Gastroesophageal sphincter (tissue), 4 donors: ENCODE measurements at places on chromosomes 4 and X.
A peak's percentile ranks its signal among the peaks of the same experiment; 100 is the strongest.

DNA sequence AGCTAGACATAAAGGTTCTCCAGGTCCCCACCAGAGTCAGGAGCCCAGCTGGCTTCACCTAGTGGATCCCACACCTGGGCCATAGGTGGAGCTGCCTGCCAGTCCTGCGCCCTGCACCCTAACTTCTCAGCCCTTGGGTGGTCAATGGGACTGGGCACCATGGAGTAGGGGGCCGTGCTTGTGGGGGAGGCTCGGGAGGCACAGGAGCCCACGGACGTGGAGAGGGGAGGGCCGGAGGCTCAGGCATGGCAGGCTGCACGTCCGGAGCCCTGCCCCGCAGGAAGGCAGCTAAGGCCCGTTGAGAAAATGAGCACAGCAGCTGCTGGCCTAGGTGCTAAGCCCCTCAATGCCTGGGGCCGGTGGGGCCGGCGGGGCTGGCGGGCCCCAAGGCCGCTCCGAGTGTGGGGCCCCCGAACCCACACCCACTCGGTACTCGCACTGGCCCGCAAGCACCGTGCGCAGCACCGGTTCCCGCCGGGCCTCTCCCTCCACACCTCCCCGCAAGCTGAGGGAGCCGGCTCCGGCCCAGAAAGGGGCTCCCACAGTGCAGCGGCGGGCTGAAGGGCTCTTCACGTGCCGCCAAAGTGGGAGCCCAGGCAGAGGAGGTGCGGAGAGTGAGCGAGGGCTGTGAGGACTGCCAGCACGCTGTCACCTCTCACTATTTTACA lies 291.1 kb downstream of the KLHL4 start:
- ATAC-seq, result no peak

DNA sequence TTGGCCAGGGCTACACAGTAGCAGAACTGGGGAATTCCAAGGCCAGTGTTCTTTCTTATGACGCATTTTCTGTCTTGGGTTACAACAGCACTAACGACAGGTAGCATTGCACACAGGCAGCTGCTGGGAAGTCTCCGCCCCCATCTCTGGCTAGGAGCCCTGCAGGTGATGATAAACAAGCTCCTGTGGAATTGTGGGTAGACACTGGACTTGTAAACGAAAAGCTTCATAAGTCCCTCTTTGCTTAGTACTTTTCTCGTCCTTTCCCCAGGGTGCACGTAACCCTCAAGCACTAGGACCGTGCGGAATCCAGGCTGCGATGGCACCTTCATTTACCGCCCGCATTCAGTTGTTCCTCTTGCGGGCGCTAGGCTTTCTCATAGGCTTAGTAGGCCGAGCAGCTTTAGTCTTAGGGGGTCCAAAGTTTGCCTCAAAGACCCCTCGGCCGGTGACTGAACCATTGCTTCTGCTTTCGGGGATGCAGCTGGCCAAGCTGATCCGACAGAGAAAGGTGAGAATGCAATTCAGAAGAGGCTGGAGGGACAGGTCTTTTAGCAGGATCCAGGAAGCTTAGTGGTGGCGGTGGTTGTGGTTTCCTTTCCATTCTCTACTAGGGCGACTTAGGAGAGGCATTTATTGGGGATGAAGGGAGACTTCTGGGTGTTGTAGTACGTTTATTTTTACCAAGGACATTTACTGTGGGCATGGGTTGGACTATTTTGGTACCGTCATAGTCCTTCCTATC lies at the start of gene FAAH2:
Gene FAAH2, plus strand, starts transcription at position 200 of the 745 bp plus-strand sequence. Its CDS starts 120 bp downstream, at position 320.
- no peak for ATAC-seq

DNA sequence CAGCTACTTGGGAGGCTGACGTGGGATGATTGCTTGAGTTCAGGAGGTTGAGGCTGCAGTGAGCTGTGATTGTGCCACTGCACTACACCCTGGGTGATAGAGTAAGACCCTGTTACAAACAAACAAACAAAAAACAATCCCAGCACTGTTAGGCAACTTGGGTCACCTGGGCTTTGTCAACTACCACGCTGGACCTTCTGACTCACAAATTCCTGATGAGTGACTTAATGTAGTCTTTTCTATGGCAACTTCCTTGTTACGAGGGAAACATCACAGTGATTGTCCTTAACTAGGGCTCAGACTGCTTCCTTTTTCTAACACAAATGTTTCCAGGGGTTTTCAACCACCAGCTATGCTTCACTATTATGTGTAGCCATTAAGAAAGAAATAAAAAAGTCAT lies 128.8 kb upstream of the GPC4 start:
- peak; percentile 55 for ATAC-seq

- ATAC-seq, result no peak
These were observed 31.9 kb downstream of the ANAPC10 start for GRCh38 chr4:145066063-145066501.

DNA sequence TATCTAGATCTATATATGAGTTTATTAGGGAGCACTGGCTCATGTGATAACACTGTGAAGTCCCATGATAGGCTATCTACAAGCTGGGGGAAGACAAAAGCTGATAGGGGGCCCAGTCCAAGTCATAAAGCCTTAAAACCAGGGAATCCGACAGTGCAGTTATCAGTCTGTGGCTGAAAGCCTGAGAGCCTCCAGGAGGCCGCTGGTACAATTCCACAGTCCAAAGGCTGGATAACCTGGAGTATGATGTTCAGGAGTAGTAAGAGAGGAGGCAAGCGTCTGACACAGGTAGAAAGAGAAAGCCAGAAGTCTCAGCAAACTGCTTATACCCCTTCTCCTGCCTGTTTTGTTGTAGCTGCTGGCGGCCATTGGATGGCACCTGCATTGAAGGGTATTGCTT lies 177.6 kb upstream of the SPRY1 start:
- no peak for ATAC-seq

DNA sequence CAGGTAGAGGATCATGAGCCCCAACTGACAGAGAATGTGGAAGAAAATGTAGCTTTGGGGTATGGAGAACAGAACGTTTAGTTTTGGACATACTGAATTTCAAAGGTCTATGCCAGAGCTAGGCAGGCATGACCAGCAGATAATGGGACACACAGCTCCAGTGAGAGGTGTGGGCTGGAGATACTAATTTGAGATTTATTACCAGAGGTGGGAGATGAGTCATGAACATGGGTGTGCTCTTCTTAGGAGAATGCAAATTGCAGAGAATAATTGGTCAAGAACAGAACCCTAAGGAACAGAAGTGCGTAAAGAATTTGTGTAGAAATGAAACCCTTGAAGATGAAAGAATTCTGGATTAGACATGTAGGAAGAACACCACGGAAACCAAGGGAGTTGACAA lies 125.2 kb downstream of the PACRGL start:
- no peak for ATAC-seq

DNA sequence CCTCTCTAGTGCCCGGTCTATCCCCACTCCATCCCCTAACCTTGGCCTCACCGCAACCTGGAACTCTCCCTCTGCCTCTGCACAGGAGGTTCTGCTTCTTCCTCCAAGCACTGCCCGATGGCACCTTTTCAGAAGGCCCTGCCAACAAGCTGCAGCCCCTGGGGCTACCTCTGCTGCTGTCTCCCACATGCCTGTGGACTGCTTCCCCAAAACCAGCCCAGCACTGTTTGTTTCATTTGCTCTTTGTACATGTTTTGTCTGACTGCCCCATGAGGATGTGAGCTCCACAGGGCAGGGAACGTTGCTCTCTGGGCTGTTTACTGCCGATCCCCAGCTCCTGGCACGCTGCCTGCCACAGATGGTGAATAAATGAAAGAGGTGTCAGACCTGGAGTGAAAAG lies 85.4 kb downstream of the INTS6L start:
- no peak for ATAC-seq

- no peak for ATAC-seq
These were observed 1431.6 kb upstream of the TENM3 start for GRCh38 chr4:180811556-180811955.

DNA sequence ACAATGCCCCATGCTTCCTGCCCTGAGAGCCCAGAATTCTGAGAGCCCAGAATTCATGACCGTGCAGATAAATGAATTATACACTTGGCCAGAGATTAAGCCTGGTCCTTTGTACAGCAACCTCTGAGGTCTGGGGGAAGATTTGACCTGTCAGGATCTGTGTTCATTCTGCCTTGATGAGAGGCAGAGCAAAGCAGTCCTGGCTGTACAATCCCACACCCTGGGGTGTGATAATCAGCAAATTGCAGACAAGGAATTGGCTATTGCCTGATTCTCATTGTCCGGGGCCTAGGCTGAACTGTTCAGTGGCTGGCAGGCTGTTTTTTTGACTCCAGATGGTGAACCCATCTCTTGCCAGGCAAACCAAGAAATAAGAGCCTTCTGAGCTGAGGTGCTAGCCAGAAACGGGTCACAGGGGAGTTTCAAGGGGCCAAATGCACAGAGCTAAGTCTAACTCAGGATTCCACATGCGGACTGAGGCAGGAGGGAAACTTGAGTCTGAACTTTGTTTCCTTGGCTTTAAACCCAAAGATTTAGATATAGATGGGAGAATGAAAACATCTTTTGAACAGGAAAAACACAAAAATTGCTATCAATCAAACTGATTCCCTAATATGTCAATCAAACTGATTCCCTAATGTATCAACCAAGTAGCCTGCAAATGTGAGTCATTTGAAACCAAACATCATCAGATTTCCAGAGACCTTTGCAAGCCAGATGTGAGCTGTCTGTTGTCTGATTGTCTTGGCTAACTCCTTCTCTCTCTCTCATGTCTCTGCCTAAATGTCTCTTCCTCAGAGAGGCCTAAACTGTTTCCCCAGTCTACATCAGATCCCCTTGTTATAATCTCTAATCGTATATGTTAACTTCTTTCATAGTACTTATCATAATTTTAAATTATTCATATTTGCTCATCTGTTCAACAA lies 159.3 kb downstream of the ATG4A start:
- no peak for ATAC-seq

DNA sequence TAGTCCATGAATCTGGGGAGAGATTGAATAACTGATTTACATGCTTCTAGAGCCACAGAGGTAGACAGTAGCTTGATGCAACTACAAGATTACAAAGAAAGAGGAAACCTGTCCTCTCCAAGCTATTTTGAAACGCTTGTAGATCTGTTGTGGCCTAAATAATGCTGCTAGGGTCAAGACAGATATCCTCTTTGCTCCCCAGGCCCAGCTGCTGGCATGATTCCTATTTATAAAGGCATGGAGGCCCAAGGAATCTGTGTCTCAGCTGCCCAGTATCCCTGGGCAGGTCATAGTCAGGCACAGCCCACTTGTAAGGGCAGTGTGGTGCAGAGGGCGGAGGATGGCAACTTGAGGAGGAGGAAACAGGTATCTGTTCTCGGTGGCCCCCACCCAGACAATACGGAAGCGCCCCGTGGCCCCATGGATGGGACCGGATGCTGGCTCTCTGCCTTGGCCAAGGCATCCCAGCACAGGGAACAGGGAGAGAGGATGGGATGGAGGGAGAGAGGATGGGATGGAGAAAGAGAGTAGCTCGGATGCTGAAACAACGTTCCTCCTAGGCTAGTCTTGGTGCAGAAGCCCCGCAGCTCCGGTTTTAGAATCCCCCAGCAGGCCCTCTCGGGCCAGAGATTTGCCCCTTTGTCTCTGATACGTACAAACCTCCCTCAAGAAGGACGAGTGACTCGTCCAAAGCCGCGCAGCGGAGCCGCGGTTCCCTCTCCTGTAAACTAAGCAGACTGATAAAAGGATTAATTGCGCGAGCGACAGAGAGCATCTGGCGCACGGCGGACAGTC lies 767 bp upstream of the SMIM20 start:
- peak; percentile 20 for ATAC-seq

GRCh38 chr4:36601864-36602495 lies 320.6 kb downstream of the DTHD1 start:
- no peak for ATAC-seq

- ATAC-seq, result no peak
These were observed 124.4 kb downstream of the SPOCK3 start for GRCh38 chr4:167109859-167110258.

DNA sequence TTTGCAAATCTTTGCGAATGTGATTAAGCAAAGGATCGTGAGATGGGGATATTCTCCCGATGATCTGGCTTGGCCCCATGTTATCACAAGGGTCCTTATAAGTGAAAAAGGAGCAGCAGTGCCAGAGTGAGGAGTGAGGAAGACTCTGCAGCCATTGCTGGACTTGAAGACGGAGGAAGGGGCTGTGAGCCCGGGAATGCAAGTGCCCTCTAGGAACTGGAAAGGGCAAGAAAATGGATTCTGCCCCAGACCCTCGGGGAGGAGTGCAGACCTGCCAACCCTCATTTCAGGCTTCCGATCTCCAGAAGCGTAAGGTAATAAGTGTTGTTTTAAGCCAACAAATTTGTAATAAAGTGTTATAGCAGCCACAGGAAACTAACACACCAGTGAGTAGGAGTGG lies 76.3 kb downstream of the EVC start:
- no peak for ATAC-seq

- no peak for ATAC-seq
These were observed 1.9 kb downstream of the SLC9A7 start for GRCh38 chrX:46757052-46757451.

DNA sequence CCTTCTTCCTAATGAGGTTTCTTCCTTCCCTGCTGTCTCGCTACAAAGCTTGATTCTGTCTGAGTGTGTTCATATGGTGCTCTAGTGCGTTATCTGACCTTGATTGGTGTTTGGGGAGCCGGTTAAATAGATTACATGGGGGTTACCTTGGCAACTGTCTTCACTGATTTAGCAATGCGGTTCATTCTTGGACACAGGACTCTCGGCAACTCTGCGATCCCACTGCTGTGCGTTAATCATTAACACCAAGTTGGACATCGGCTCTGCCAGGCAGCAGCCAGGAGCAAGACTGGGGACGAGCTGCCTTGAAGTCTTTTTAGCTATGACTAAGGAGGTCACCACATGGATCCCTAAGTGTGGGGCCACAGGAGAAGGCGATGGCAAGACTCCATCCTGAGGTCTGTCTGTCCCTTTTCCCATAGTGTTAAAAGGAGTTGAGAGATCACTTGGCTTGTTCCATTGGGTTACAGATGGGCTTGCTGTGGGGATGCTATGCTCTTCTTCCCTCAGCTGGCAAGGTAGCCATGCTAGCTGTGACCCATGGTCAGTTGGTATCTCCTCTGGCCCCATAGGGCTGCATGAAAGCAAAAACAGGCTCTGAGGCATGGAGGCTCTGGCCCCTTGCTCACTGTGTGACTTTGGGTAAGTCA lies 93.4 kb upstream of the MAMLD1 start:
- ATAC-seq, result no peak

GRCh38 chr4:8439914-8440491 lies 520 bp downstream of the ACOX3 start:
- ATAC-seq, result peak; percentile 78

- ATAC-seq, result no peak
These were observed 68.1 kb downstream of the DRD5 start for GRCh38 chr4:9849538-9849920.

DNA sequence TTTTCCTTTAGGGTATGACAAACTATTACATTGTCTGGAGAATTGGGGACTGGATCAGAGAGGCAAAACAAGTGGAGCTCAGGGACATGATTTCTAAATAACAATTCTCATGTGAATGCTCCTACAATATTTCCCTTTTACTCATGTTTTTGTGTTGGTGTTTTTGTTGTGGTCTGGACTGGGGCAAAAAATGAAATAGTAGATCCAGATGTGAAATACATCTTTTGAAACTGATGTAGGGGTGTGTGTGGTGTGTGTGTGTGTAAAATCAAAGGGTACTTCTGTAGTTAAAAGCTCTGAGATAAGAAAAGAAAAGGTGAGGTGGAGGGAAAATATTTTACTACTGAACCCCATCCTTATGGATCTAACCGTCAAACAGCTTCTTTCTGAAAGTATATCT lies 188.4 kb upstream of the RPL34 start:
- no peak for ATAC-seq
